ENCODE measurements at places on chromosomes 3 and 15.

DNA sequence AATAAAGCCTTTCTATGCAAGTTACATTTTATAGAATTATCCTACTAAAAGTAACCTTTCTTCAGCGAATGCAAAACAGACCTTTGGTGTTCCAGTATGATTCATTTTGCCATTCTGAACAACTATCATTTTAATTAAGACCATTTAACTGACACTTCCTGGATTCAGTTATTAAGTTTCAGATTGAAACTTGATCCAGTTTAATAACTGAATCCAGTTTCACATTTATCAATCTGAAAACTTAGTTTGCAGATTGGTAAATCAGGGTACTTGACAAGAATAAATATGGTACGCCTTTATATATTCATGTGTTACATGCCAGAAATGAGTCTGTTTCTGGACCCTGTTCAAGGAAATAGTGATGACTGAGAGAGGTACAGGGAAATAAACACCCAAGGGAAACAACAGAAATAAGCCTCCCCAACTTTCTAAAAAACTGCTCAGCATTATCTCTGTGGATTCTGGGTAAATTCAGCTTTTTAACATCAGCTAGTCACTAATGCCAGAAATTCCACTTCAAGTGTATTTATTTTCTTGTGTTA, 23.3 kb upstream of the NFKBIZ start:
- DNase-seq, result no peak

DNA sequence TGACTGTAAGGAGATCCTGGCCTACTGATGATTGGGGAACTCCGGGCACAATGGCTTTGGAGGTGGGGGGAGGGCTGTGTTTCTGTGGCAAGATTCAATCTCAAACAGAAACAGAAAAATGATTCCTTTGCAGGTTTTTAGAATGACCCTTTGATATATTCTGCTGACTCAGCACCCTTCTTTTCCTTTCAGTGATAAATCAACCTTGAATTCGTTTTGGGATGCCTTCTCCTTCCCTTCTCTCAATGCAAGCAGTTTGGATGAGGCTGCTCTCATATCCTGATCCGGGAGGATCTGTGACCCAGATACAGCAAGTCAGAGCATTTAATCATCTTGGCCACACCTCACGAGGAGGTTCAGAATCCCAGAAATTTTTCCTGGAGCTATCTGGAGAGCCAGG, 156.1 kb upstream of the PRICKLE2 start:
- no peak for DNase-seq

DNA sequence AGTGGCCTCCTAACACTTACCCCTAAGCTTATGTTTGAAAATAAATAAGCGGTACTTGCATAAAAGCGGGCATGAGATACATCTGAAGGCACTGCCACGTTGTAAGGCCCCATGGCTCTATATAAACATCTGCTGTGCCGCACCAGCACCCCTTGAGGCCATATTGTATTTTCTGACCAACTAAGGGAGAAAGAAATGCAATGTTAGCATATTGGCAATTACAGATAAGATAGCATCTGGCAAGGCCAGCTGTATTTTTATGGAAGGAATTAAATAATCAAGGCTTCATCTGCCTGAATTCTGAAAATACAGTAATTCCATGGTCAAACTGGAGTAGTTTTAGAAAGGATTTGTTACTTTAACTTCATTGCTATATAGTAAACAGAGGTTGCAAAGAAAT, 28.7 kb downstream of the TMEM39A start:
- DNase-seq, result no peak

- no peak for DNase-seq
Measured at GRCh38 chr3:27615555-27615954, 106.6 kb downstream of the EOMES start.

GRCh38 chr3:195544230-195544536, 1.1 kb upstream of the PPP1R2 start:
- DNase-seq, result no peak

- DNase-seq, result no peak
Measured at GRCh38 chr3:100316641-100317069, 17.9 kb upstream of the NIT2 start.

DNA sequence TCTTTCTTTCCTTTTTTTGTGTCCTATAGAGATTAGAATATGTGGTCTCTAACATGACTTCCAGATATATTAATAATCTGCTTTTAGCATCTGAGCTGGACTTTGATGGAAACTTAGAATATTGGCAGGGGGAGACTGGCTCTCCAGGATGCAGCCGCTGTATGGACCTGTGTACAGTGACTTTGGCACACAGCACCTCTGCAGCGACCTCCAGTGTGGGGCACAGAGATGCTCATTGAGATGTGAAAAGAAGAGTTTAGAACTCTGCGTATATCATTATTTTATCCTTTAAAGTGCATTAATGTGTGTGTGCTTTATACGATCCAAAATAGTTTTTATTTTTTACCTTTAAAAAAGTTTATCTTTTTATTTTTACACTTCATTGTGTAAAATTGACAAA, 18.3 kb downstream of the CFAP161 start:
- DNase-seq, result no peak

GRCh38 chr15:34647569-34648293, 64.3 kb upstream of the GOLGA8B start:
- no peak for DNase-seq

DNA sequence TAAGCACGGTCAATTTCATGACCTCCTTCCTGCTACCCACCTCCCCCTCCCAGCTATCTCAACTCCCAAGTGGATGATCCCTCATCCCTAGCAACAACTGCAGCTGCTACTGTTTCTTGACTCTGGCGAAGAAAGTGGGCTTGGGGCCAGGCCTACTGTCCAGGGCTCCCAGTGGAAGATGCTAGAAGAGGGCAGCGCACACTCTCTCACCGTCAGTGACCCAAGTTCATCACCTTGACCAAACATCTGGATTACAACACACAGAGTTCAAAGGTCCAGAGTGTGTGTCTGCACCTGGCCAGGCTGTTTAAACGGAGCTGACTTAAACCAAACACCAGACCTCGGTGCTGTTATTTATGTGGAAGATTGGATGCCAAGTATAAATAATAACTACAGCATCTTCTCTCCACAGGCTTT, 385.6 kb downstream of the SHQ1 start:
- DNase-seq, result no peak

DNA sequence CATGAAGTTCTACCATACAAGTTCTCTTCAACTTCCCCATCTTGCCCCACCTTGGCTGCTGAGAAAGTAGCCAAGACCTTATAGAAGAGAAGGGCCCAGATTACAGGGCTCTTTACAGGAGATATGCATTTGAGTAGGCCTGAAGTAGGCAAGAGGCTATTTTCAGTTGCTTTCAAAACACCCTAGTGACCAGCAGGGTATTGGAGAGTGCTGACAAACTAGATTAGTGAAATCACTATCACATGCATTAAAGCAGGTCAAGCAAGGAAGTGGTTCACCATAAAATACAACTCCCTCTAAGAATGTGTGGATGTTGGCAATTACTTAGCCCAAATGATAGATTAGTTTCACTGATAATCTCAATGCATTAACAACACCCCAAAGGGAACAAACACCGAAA, 2.7 kb upstream of the LZTFL1 start:
- no peak for DNase-seq

DNA sequence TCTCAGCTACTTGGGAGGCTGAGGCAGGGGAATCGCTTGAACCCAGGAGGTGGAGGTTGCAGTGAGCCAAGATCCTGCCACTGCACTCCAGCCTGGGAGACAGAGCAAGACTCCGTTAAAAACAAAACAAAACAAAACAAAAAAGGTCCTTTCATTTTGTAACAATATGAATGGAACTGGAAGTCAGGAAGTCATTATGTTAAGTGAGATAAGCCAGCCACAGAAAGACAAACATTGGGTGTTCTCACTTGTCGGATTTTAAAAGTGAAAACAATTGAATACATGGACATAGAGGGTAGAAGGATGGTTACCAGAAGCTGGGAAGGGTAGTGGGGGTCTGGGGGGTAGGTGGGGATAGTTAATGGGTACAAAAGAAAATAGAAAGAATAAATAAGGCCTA, 12.5 kb upstream of the B3GALNT1 start:
- DNase-seq, result no peak

DNA sequence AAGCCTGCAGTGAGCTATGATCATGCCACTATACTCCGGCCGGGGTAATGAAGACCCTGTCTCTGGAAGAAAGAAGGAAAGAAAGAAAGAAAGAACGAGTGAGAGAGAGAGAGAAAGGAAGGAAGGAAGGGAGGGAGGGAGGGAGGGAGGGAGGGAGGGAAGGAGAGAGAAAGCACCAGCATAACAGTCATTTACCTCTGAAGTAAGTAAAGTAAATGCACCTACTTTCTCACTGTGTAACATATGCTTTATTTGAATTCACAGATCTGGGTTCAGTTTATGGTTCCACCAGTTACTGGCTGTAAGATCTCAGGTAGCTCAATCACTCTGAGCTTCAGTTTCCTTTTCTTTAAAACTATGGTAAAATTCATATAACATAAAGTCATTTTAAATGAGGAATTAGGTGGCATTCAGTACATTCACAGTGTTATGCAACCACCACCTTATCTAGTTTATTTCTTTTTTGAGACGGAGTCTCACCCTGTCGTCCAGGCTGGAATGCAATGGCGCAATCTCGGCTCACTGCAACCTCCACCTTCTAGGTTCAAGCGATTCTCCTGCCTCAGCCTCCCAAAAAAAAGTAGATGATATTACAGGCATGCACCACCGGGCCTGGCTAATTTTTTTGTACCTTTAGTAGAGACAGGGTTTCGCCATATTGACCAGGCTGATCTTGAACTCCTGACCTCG, 16.1 kb upstream of the RAD54L2 start:
- no peak for DNase-seq

- DNase-seq, result no peak
Measured at GRCh38 chr15:79849789-79850188, 47.0 kb downstream of the MTHFS start.

DNA sequence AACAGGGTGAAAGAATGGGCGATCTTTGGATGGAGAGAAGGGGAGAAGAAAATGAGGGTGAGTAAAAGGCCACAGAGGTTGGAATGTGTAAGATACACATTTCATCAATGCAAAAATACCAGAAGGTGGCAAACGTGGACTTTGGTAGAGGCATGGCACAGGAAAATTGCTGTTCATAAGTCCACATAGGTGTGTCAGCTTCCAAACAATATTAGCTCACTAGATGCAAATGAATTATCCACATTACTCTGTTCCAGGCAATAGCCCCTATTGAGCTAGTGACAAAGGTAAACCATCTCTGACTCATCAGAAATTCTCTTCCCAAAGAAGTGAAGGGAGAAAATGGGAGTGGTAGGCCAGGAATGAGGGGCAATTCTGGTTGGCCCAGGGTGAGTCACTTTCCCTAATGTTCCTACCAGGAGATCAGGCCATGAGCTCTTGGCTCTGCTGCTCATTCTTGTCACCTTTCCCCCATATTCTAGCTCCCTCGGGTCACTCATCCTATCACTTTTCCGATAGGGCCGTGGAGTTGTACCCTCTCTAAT, 19.9 kb downstream of the ACKR2 start:
- no peak for DNase-seq

DNA sequence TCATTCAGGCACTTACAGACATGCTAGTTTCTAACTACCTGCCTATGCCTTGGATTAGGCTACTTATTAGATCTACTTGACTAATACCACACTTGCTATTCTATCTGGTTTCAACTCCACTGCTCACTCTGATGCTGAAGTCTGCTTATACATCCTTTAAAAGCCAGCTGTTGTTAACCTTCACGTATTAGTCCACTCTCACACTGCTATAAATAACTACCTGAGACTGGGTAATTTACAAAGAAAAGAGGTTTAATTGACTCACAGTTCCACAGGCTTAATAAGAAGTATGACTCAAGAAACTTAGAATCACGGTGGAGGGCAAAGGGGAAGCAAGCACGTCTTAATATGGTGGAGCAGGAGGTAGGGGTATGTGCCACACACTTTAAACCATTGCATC, 47.7 kb upstream of the ANKRD28 start:
- DNase-seq, result no peak

GRCh38 chr3:45064512-45065372, 38.6 kb downstream of the CLEC3B start:
- DNase-seq, result no peak

DNA sequence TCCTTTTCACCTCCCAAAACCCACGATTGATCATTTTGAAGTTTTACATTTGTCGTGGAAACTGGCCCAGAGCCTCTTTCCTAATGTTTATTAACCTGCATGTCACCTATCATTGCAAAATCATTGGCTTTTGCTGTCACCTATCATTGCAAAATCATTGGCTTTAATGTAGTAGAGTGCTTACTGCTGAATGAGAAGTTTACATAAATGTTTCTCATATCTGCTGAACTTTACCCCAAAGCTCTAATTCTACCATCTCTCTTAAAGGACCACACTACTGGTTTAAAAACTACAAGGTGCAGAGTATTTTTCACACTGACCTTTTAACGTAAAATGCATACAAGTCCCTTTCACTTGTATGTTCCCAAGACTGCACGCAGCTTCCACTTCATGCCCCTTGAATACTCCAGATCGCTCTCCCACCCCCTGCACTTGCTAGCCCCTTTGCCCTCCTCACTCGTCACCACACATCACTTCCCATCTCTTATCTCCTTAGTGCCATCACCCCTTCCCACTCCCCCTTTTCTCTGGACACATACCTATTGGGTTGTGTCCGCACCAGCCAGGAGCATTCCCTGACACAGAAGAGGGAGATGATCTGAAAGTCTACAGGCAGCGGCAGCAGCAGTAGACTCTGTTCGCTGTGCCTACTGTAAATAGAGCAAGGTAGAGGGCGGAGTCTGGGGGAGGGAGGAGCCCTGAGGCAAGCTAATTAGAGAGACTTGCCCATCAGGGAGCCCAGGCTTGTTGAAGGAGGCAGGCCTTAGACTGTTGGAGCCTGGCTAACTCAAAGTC, 30.2 kb upstream of the ATOSA start:
- no peak for DNase-seq

GRCh38 chr3:64305731-64306130, 80.5 kb upstream of the PRICKLE2 start:
- no peak for DNase-seq

GRCh38 chr3:123841476-123842238, 42.5 kb downstream of the MYLK start:
- no peak for DNase-seq

DNA sequence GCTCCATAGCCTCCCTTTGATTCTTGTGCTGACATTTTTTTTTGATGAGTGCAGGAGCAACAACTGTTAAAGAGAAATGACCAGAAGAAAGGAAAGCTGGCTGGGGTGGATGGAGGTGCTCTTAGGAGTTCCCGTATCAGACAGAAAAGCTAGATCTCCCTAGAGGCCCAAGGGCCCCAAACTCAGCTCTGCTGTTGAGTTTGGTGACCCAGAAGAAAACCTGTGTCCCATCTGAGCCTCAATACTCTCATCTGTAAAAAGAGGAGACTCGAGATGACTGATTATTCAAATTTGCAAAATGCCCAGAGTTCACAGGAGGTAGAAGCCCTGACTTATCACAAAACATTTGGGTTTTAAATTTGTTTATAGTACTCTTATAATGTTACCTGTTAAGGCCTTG, 142.4 kb downstream of the TIGIT start:
- DNase-seq, result no peak

Measured in stimulated activated CD8-positive, alpha-beta memory T cell treated with anti-CD3 and anti-CD28 coated beads, Interleukin-4, amount 100 ng/mL, for 1 hour (primary cell).